Left renal cortex interstitium (tissue), 4 donors: ENCODE measurements at places on chromosomes 1 and 21.
A peak's percentile ranks its signal among the peaks of the same experiment; 100 is the strongest.

DNA sequence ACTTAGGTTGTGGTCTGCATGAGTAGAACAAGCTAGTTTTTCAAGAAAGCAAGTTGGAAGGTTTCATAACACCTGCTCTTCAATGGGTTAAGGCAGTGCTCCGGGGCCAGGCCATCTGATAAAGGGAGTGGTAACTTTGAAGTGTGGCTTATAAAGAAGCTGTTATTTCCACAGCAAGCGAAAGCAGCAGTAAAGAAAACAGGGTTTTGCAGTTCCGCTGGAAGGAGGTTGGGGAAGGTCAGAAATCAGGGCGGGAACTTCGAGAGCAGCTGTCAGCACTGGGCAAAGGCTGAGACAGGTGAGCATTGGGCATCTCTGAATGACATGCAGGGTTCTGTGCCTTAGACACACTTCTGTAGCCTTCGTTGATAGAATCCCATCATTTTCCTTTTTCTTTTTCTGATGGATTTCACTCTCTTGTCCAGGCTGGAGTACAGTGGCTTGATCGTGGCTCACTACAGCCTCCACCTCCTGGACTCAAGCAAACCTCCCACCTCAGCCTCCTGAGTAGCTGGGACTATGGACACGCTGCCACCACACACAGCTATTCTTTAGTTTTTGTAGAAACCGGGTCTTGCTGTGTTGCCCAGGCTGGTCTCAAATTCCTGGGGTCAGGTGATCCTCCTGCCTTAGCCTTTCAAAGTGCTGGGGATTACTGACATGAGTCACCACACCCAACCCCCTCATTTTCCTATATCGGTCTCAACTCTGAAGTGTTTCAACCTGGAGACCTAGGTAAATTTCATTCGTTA lies 20.5 kb downstream of the TMEM51 start:
- DNase-seq = no peak

DNA sequence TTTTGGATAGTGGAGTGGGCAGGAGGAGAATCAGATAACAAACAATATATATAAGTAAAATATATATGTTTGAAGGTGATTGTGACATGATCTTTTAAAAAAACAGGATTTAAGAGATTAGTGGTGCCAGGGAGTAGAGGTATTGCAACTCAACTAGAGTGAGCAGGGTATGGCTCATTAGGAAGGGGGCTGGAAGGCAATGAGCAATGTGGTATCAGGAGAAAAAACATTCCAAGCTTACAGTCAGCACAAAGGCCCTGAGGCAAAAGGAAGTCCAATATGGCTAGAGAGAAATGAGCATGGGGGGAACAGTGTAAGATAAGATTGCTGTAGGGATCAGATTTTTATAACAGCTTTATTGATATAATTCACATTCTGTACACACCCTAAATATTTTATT lies 5.3 kb upstream of the GADD45A start:
- no peak for DNase-seq

DNA sequence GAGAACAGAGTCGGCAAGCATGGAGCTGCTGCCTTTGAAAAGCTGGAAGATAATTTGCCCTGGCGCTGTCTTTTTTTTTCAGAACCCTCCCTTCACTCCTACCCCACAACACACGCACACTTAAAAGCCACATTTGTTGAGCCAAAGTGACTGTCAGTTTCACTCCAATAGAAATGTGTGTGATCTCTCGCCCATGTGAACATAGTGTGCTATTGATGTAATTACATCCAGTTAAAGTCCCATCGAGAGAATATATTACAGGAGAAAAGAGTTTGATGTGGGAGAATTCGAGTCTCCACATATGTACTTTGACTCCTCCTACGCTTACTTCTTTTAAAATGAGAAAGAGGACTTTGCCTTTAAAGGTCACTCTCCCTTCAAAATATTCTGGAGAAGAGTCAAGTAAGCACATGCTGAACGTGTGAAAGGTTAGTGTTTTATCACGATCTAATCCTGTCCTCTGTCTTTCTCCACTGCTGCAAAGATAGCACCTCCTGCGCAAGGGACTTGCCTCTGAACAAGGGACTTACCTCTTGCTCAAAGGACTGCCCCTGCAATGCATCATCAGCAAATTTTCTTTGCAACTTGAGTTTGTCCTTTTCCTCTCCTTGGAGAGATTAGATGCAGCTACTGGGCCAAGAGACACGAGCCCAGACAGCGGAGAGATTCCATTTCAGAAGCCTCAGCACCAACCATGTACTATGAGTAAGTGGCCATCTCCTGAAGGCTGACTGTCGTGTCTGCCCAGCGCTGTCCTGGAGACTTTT lies 613.9 kb downstream of the PTPRU start:
- DNase-seq = no peak

DNA sequence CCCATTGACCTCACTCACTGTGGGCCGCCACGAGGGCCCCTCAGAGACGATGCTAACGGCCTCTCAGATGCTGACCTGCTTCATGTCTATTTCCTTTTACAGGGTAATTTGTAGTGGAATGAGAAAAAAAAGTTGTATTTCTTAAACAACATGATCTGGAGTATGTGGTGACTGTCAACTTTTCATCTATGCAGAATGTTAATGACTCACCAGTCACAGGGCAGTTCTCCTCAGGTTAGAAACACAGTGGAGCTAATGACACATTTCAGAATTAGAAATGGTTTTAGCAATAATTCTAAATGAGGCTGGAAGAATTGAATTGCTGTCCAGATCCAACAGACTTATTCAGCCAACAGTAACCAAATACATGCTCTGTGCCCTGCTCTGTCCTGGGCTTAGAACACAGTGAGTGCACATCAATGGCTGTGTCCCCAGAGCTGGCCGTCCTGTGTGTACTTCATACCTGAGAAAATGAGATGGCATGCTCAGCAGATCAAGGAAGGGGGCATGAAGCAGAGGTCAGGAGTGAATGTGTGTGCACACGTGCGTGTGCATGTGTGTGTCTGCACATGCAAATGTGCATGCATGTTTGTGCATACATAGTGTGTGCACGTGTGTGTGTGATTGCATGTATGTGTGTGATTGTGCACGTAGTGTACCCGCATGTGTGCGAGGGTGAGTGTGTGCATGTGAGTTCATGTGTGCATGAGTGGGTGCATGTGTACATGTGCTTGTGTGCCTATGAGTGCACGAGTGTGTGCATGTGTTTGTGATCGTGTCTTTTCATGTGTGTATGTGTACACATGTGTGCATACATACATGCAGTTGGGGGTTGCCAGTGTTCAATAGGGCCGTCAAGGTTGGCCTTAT lies 145.3 kb downstream of the PCBP3 start:
- DNase-seq = no peak

DNA sequence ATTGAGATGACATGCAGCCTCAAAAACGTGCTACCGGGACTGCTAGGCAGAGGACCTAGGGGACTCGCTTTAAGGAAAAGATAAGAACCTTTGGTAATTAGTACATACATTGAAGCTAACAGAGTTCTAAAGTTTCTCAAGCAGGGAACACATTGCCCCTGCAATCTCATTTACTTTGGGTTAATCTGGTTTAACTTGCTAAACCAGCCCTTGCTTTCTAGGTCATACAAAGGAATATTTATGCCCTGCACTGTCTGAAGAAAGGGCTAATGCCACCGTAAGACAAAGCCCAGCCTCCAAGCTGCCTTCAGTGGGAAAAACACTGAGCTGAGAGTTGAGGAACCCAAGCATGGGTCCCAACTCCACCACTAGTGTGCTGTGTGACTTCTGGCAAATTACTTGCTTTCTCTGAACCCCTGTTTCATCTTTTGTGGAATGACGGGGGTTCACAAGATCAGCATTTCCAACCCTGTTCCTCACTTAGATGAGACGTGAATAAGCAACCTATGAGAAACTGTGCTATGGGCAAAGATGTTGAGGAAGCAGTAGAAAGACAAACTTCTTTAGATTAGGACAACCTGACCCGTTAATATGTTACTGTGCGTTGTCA lies 66.3 kb downstream of the VWA5B1 start:
- DNase-seq = no peak

- DNase-seq = no peak
Measured at GRCh38 chr21:38310646-38311485, 54.1 kb downstream of the KCNJ15 start.

DNA sequence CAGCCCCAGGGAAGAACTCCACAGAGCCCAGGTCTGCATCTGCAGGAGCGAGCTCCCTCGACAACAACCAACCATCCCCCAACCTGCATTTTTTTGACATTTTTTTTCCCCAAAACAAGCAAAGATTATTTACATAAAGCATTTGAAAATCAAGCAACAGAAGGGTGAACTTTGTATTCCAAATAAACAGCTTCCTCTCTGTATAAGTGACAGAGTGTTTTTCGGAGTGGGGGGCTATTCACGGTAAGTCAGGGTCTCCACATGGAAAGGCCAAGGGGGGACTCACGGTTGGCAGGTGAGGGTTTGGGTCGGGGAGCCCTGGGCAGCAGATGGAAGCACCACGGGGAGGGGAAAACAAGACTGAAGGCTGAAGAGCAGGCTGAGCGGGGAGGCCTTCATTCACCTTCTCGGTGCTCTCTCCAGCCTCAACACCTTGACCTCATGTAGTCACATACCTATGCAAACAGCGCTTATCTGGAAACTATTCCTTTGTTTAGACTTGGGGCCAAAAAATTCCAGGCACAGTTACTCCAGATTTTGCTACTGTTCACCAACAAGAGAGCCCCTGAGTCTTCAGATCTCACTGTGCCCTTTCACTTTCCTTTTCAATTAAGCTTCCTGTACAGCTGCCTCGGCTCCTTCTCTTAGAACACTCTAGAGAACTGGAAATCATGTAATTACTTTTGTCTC lies 27.6 kb downstream of the C2CD2 start:
- DNase-seq = no peak

GRCh38 chr1:214548988-214549387 lies 2.4 kb downstream of the PTPN14 start:
- no peak for DNase-seq

DNA sequence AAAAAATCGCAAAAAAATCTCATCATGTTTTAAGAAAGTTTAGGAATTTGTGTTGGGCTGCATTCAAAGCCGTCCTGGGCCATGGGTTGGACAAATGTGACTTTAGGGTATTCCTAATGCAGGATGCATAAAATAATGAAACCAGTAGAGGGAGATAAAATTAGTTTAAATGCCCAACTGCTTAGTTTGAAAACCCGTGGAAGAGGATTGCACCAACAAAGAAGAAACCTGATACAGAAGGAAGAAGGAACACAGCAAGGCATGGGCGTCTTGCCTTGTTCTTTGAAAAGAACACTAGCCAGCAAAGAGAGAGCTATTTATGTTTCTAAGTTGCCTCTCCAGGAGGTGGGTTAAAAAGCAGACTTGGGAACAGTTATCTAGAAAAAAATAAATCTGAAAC lies 37.9 kb downstream of the WDR3 start:
- DNase-seq = no peak

GRCh38 chr1:91804546-91805023 lies 81.4 kb downstream of the TGFBR3 start:
- DNase-seq = no peak

DNA sequence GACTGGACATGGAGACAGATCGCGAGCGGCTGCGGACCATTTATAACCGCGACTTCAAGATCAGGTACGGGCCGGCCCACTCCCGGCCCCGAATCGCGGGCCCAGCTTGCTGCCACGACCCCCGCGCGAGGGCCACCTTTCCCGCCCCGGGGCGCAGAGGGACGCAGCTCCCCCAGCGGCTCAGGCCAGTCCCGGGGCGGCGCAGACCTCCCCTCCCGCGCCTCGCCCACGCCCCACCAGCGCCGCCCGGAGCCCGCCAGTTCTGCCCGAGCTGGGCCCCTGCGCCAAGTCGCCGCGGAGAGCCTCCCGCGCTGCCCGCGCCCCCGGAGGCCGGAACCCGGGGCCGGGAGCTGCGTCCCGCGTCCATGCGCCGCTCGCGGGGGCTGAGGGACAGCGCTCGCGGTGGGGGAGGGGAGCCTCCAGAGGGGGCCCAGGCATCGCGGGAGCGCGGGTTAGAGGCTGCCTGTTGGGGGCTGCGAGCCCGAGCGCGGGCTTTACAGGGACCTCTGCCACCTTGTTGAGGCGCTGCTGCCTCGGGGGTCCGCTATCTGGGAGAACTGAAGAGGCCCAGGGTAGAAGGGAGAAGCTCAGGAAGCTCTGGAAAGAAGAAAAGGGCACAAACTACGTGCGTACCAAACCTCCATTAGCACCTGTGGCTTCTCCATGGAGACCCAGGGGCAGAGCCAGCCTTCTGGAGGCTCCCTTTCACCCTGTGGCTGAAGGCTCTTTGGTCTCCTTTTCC lies 698 bp downstream of the MOV10 start:
- DNase-seq = peak; percentile 40

GRCh38 chr1:1627829-1628753 lies 3.9 kb upstream of the MMP23B start:
- no peak for DNase-seq

DNA sequence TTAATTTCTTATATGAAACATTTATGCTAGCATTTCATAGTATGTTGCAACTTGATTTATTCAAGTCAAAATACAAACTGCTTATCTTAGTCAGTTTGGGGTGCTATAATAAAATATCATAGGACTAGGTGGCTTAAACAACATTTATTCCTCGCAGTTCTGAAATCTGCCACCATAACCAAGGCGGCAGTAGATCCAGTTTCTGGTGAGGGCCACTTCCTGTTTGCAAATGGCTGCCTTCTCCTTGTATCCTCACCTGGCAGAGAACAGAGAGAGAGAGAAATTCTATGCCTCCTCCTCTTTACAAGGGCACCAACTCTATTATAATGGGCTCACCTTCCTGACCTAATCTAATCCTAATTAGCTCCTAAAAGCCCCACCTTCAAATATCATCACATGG lies 76.1 kb upstream of the RGS2 start:
- DNase-seq = no peak

DNA sequence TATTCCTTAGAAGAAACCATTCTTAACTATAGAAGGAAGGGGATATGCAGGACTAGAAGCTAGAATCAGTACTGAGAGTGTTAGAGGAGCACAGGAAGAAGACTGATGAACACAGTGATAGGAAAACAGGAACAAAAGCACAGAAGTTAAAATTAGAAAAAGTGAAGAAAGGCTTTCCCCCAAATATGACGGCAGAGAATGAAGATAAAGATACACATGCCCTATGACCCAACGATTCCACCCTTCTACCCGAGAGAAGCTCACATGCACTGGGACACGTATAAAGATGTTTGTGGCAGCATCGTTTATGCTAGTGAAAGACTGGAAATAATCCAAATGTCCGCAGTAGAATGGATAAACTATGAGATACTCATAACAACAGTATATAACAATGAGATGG lies 74.2 kb downstream of the DTL start:
- DNase-seq = no peak

- no peak for DNase-seq
Measured at GRCh38 chr1:85502625-85503083, 37.7 kb upstream of the DDAH1 start.

DNA sequence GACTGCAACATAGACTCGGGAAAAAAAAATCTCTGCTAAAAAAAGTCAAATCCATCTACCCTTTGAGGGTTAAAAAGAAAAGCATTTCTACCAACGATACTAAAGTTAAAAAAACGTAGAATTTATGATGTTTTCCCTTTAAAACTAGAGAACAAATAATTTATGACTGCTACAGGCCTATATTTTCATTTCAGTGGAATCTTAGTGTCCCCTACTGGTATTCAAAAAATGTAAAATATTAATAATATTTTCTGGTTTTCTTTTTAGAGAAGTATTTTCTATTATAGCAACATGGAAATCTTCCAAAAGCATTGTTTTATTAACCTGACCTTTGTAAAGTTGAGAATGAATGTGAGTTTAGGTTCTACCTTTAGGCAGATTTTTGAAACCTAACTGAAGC lies 1582.2 kb downstream of the MRPL39 start:
- no peak for DNase-seq
